Hematopoietic multipotent progenitor cell treated with erythropoietin and hydrocortisone succinate and interleukin-3 and kit ligand, for 15 days (in vitro differentiated cells): ENCODE measurements at places on chromosomes 1 and 21.
A peak's percentile ranks its signal among the peaks of the same experiment; 100 is the strongest.

DNA sequence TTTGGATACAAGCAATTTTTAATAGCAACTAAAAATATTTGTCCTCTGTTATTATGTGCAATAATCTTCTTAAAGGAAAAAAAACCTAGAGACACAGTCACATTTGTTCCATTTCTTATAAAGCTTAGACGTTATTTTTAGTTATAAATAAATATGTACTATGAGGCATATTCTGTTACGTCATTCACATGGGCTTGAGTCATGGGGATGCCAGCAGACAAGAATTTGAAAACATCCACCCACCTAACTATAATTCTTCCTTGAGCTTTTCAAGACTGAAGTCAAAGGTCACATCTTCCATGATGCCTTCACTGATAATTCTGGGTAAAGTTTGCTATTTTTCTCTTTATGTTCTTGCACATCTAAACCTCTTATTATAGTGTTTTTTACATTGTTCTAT lies 268.8 kb downstream of the KCTD3 start:
- DNase-seq: no peak

- DNase-seq: no peak
These were observed 287.4 kb upstream of the RUNX1 start for GRCh38 chr21:35336534-35336933.

- DNase-seq: no peak
These were observed 4.9 kb upstream of the SLC44A5 start for GRCh38 chr1:75615613-75616435.

GRCh38 chr1:27736252-27736651 lies 10.5 kb downstream of the FAM76A start:
- no peak for DNase-seq

- DNase-seq: no peak
These were observed 356.8 kb downstream of the RRAGC start for GRCh38 chr1:38502758-38503157.

- DNase-seq: no peak
These were observed 18.0 kb upstream of the FGGY start for GRCh38 chr1:59278780-59279354.

GRCh38 chr1:101484689-101485338 lies 248.0 kb downstream of the S1PR1 start:
- no peak for DNase-seq

GRCh38 chr1:212461916-212462660 lies 29.4 kb downstream of the NENF start:
- DNase-seq: no peak

DNA sequence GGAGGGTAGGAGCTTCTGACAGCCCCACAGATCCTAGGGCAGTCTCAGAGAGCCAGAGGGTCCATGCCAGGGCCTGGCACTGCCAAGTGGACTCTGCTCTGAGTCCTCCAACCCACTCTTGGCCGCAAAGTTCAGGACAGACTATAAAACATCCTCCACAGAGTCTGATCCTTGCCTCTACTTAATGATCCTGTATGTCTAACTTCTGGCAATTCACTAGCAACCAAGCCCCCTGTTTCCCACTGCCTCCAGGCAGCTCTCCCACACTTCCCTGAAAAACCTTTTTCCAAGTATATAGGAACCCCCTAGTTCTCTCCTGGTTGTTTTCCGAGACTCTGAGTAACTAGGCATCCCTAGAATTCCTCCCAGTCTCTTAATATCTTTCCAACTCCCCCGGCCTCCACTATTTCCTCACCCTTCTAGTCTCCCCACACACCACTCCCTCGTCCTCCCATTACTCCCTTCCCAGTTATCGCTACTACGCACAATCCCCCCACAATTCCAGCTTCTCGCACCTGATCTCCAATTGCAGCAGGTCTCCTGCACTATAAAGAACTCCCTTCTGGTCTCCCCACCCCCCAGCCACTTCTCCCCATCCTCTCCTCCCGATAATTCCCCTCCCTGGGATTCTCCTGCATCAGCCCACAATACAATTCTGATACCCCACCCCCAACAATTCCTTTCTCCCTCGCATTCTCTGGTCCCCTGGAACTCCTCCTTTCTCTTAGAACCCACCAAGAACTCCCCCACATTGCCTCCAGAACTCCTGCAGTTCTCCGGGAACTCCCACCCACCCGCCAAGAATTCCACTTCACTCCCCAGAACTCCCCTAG lies 574 bp downstream of the IGSF9 start:
- DNase-seq: no peak

- DNase-seq: peak; percentile 70
These were observed 63.5 kb upstream of the SSX2IP start for GRCh38 chr1:84753516-84754385.

GRCh38 chr1:195082183-195082582 lies 1526.1 kb downstream of the KCNT2 start:
- no peak for DNase-seq

DNA sequence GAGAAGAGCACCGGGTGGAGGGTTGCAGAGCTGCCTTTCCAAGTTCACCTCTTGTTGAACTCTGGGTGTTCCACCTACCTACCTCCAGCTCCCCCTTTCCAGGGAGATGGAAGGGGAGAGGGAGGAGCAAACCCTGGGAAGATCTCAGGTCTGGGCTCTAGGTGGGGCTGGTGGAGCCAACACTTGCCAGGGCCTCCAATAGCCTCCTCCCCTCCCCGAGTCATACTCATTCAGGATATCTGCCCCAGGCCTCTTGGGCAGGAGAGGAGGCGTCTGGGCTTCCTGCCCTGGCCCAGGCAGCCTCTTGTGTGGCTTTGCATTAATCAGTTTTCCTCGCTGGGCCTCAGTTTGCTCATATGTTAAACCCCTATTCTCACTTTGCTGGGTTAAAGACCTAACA lies 13.4 kb downstream of the RAP1GAP start:
- DNase-seq: no peak

DNA sequence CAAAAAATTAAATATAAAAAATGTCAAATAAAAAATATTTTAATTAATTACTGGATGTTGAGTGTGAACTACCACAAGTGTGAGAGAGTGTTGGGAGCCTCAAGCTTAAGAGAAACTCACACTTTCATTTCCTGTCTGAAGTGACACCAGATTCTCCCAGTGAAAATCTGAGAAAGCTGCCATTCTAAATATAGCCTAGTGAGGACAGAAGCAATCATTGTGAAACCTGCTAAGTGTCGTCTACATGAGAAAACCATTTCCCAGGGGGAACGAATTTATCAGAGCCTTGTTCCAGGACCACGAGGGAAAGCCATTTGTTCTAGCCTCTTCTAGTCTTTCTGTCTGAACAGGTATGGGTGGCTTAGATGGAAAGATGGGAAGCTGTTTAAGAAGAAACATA lies 329.3 kb upstream of the PRMT6 start:
- DNase-seq: no peak

GRCh38 chr1:186014370-186015037 lies 280.3 kb downstream of the HMCN1 start:
- DNase-seq: no peak
